ENCODE measurements at places on chromosomes 12 and 14. TPM values are rescaled to one million over a fixed set of nuclear protein-coding genes. Genes with fewer than 3 reads are reported as not detected.
A peak's percentile ranks its signal among the peaks of the same experiment; 100 is the strongest.

Gene ASPG
- not detected for total RNA-seq

- peak; percentile 64 for DNase-seq
Observed at GRCh38 chr12:115752913-115753726, 524.4 kb downstream of the MED13L start.

DNA sequence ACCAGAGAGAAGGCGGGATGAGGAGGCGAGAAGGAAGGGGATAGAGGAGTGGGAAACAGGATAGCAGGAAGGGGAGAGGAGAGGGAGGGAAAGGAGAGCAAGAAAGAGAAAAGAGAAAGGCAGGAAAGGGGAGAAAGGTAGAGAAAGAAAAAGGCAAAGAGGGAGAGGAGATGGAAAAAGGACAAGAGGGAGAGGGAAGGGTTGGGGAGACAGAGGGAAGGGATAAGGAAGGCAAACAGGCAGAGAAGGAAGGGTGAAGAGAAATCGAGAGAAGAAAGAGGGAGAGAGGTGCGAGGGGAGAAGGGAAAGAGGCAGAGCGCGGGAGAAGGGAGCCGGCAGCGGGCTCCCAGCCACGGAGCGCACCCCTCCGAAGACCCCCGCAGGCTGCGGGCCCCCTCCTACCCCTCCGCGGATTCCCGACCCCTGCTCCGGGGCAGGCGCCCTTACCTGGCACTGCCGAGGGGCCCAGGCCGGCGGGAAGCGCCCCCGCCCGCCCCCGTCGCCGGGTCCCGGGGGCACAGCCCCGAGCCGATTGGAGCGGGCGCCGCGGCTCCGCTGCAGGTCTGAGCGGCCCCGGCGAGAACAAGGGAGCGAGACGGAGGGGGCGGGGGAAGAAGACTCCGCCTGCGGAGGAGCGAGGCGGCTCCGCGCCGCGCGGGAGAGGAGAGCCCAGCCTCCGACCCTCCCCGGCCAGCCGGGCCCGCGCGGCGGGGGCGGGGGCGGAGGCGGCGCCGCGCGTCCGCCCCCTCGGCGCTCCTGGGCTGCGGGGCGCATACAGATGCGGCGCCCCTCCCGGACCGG, at the start of gene CDH24:
TSS of gene CDH24 (minus strand) at position 565 of the 801 bp plus-strand sequence. CDS start 1,787 bp downstream, outside the sequence.
- peak; percentile 59 for DNase-seq

Gene NGB
- total RNA-seq = not detected

- peak; percentile 82 for DNase-seq
Observed at GRCh38 chr12:52029685-52030084, 21.6 kb upstream of the NR4A1 start.

DNA sequence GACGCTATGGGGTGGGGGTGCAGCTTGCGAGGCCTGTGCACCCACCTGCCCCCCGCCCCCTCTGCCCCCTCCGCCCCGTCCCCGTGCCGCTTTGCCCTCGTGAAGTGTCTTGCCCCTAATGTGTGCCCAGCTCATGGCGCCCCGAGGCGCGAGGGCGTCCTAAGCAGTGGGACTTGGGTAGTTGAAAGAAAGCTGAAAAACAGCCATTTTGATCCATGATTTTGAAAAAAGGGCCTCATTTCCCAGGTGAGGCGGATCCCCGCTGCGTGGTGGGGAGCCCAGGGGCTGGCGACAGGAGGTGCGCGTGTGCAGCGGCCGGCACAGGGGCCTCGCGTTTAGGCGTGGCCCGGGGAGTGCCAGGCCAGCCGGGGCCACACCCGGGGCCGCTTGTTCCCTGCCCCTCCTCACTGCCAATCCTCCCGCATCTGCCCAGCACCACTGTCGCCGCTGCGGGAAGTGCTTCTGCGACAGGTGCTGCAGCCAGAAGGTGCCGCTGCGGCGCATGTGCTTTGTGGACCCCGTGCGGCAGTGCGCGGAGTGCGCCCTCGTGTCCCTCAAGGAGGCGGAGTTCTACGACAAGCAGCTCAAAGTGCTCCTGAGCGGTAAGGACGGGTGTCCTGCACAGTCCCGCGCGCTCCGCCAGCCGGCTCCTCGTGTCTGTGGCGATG, 11.8 kb downstream of the ZFYVE21 start:
- no peak for DNase-seq

GRCh38 chr14:24888532-24888931, 161.4 kb downstream of the STXBP6 start:
- no peak for DNase-seq

Gene EXOC3L4
- 99.9 TPM for total RNA-seq

DNA sequence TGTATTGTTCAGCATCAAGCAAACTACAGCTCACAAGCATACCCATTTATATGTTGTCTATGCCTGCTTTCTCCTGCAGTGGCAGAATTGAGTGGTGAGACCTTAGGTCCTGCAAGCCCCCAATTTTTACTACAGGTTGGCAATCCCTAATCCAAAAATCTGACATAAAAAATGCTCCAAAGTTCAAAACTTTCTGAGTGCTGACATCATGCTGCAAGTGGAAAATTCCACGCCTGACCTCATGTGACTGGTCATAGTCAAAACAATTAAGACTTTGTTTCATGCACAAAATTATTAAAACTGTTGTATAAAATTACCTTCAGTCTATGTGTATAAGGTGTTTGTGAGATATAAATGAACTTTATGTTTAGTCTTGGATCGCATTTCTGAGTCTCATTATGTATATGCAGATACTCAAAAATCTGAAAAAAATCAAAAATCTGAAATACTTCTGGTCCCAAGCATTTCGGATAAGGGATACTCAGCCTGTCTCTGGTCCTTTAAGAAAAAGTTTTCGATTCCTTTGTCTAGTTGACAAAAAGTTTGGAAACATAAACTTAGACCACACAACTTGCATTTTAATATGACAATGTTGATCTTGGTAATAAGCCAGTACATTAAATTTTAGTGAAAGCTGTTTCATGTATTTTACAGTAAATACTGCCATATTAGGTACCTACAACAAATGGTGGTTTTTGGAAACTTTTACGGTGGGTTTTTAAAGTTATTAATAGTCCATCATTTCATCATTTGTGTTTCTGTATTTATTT, 81.5 kb downstream of the AEBP2 start:
- DNase-seq = no peak

DNA sequence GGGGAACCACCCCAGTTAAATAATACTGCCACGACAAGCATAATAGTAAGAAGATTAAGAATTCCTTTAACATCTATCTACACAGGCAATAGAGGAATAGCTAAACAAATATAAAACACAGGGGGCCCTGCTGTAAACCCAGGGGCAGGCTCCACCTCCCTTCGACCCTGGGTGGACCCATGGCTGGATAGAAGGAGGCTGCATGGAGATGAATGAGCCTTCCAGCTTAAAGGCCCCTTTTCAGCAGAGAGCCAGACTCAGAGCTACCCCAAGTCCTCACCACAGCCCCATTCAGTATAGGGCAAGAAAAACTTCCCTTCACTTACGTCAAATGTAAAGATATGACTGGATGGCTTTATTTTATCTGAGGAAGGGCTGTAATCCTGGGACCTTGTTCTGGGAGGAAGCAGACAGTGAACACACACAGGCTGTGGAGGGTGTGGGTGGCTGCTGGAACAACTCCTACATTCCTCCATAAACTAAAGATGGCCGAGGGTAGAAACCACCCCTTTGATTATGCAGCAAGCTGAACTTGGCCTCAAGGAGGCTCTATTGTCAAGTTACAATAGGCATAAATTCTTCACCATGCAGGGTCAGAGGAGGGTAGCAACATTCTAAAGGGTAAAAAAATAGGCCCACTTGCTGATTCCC, 30.4 kb downstream of the NUAK1 start:
- peak; percentile 52 for DNase-seq

- DNase-seq = no peak
Observed at GRCh38 chr12:123075646-123076171, 75.2 kb downstream of the PITPNM2 start.

- no peak for DNase-seq
Observed at GRCh38 chr12:47297993-47298392, 218.2 kb upstream of the AMIGO2 start.

- no peak for DNase-seq
Observed at GRCh38 chr12:20339060-20339459, 29.3 kb upstream of the PDE3A start.

DNA sequence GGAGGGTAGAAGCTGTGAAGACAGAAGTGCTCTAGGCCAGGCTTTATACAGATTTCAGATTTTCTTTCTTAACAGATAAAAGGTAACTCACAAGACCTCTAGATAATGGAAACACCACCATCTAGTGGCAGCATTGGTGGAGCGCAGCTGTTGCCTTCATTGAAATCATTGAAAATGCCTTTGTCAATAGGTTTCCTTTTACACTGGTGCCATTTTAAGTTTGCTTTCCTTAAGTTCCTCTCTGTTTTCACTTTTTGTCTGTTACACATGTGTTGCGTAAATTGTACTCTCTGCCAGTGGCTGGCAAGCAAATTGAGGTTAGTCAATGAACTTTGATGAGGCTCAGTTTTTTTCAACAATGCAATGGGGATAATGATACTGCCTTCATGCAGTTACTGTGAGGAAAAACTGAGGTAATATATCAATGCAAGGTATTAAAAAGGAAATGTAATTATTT, 31.1 kb downstream of the ALDH1L2 start:
- peak; percentile 77 for DNase-seq

DNA sequence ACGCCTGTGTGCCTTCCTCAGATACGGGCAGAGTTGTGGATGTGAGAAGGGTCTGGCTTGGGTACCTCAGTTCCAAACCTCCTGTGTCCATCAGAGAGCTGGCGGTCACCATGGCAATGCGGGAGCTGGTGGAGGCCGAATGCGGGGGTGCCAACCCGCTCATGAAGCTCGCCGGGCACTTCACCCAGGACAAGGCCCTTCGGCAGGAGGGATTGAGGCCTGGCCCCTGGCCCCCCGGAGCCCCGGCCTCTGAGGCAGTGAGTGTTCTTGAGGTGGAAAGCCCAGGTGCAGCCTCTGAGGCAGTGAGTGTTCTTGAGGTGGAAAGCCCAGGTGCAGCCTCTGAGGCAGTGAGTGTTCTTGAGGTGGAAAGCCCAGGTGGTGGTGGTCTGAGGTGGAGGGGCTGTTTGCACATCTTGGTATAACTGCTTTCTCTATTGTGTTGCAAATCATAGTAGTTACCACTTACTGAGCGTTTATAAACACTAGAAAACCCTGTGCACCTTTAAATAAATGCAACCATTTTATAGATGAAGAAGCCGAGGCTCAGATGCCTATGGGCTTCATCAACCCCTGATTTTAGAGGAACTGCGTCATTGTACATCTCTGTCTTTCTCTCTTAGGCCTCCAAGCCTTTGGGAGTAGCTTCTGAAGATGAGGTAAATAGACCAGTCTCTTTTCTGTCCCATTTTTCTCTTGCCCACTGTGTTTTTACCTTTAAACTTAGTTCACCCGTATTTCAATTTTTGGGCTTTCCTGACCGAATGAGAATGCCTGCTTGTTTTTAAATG, 976 bp downstream of the PEX5 start:
- peak; percentile 22 for DNase-seq

- peak; percentile 76 for DNase-seq
Observed at GRCh38 chr12:9064201-9064814, 51.4 kb downstream of the A2M start.

DNA sequence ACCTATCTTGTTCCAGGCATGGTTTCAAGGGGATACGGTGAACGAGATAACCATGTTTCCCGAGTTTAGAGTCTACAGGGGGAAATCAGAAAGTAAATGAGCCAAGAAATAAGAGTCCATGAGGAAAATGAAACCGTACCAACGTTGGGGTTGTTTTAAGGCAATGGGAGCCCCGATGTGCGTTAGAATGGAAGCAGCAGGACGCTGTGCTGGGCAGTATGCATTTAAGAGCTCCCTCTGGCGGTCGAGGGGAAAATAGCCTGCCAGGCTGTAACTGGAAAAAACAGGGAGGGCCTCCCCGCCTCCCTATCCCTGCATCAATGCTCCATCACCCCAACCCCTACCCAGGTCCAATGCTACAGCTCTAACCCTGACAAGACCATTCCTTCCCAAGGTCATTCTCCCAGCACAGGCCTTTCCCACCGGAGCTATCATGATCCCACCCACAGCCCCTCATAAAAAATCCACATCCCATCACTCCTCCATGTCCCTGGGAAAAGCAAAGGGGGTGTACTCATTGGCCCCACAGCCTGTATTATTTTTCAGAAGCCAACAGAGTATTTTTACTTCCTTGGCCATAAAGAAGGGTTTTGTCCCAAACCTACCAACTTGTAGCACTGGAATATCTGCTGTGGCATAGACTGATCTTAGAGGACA, 226.3 kb upstream of the NOS1 start:
- DNase-seq = peak; percentile 24

DNA sequence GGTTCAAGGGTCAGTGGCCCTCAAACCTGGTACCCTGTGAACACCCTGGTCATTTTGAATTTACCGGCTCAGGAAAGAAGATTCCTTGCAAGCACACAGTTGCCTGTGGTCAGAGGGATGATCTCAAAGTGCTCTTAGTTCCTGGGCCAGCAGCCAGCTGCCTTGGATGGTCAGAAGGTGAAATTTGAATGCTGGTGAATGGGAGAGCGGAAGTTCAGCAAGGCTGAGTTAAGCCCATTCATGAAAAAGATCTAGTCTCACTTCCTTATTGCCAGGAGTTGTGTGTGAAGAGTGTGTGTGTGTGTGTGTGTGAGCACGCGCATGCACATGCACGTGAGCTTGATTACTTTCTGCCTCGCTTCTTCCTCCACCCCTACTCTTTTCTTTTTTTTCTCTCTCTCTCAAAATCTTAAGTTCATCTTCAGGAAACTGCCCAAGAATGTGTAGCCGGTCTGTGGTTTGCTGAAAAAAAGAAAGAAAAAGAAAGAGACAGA, 155.5 kb upstream of the CCND2 start:
- DNase-seq = peak; percentile 89

Gene CLMN
- total RNA-seq = 0.52 TPM

- DNase-seq = no peak
Observed at GRCh38 chr12:131920157-131920508, 8.9 kb upstream of the PUS1 start.

DNA sequence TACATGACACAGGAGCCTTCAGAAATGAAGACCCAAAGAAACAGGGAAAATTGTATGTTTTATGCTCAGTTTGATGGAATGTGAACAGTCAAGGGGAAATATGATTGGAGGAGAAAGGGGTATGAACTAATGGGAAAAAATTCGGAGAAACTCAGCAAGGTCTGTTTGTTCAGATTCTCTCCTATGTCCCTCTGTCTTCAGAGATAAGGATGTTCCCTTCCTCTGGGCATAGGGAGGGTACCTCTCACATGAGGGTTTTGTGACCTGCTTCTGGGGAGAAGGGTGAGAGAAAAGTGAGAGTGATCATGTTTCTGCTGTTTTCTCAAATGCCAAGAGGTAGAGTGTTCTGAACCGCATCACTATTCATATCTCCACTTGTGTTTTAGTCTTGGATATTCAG, 26.6 kb upstream of the LIMA1 start:
- DNase-seq = no peak

GRCh38 chr12:97552410-97553121, 90.0 kb downstream of the RMST start:
- no peak for DNase-seq

Gene C3AR1
- total RNA-seq = not detected

Gene CD4
- not detected for total RNA-seq

GRCh38 chr12:68446901-68447796, 115.0 kb upstream of the MDM1 start:
- DNase-seq = no peak

- no peak for DNase-seq
Observed at GRCh38 chr12:75979181-75979580, 52.4 kb downstream of the PHLDA1 start.

Data from myocyte (in vitro differentiated cells).